ENCODE measurements at places on chromosomes 5 and 9.

GRCh38 chr9:84711398-84711777 lies 41.9 kb downstream of the NTRK2 start:
- no peak for DNase-seq

- DNase-seq = no peak
Observed at GRCh38 chr5:106085136-106085535, 1585.6 kb downstream of the EFNA5 start.

GRCh38 chr9:133383438-133383837 lies 7.3 kb downstream of the STKLD1 start:
- no peak for DNase-seq

DNA sequence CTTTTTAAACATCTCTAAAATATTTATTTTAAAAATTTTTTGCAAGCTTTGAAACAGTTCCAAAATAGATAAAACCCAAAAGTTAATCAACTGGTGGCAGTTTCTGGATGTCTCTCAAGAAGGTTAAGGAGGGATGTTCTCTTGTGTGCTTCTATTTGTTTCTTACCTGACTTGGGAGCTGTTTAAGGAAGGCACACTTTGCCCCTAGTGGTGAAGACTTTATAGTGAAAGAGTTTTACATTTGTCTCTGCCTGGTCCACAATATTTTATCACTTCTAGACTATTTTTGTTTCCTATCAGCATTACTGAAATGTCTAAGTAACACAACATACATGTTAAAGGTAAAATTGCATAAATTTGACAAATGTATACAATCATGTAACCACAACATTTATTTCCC lies 552.8 kb downstream of the SEMA5A start:
- DNase-seq = no peak

DNA sequence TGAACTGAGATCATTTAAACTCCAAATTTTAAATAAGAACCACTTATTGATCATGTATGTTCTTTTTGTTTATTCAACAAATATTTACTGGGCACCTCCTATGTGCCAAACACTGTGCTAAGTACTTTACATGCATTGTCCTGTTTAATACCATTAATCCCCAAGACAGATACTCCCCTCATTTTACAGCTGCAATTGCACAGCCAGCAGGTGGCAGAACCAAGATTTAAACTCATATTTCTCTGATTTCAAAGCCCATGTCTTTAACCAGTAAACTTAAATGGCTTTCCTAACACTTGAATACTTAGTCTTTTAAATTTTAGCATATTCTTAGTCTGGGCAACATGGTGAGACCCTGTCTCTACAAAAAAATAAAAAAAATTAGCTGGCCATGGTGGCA lies 43.4 kb upstream of the KIAA1958 start:
- peak; percentile 30 for DNase-seq

DNA sequence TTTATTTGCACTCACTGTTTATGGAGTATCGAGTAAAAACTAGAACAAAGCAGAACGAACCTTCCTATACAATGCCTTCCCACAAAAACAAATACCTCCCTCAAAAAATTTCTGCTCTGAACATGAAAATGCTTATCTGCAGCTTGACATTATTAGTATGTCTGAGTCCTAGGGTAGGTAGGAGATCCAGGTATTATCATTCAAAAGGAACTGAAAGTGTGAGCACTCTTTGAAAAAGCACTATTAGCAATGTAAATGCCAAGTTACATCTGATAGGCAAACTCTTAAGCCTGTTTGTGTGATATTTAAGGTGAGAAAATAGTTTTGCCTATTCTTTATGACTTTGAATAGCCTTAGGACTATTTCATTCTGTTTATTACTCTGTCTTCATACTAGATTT lies 47.6 kb downstream of the ZSWIM6 start:
- DNase-seq = no peak

DNA sequence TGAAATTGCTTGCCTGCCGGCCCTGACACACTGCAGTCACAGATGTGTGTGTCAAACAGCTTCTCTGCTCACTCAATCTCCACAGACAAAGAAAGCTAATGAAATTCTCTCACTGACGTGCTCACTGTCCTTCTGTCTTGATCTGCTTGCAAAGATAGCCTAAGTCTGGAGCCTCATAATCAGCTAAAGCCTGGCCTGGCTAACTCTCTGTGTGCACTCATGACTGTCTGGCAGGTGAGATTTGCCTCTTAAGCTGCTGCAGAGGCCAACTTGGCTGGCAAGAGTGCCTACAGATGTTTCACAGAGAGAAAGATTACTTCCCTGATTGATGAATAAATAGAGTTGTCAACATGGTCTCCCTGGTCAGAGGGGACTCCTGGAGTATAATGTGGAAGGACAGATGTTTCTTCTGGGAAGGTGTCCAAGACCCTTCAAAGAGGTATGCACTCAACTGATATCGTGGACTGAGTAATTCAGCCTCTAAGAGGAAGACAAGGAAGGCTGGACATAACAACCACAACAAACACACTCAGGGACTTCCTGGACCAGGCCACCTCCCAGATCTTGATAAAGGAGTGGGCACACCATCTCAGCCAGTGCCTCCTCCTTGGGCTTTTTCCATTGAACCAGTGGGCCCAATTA lies 362.0 kb downstream of the SPOCK1 start:
- DNase-seq = no peak

GRCh38 chr5:77301447-77301883 lies 91.0 kb downstream of the PDE8B start:
- no peak for DNase-seq

- no peak for DNase-seq
Observed at GRCh38 chr9:4371108-4371507, 71.2 kb upstream of the GLIS3 start.

- DNase-seq = no peak
Observed at GRCh38 chr5:17120209-17120608, 97.2 kb upstream of the BASP1 start.

DNA sequence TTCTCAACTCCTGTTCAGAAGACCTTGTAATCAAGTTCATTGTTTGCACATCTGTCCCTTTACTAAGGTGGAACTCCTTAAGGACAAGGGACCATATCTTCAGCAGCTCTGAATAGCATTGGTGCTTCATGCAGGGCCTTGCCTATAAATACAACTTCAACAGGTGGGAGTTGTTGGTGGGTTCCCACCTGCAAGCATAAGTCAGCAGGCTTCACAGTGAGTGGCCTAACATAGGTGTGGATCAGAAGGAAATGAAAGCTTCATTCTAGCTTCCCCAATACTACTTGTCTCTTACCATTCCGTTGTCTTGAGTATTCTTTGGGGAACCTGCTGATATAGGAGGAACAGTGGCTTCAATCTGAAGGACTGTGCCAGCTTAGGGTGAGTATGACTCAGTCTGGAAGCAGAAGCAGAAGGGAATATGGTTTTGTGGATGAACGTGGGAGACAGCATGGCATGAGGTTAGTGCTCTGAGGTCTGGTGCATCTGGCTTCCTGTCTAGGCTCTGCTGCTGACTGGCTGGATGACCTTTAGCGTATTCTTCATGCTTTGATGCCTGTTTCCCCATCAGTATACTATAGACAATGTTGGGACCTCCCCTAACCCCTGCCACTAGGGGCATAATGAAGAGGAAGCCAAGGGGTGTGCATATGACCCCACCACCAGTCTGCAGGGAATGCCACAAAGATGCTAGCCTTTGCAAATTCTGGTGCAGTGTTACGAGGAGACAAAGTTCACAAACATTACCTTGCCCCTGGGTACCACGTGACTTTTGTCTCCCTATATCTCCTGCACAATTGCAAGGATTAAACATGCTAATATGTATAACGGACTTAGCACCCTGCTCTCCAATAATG lies 192.3 kb downstream of the PALM2AKAP2 start:
- no peak for DNase-seq

- DNase-seq = no peak
Observed at GRCh38 chr5:146520731-146521130, 4.7 kb upstream of the GPR151 start.

DNA sequence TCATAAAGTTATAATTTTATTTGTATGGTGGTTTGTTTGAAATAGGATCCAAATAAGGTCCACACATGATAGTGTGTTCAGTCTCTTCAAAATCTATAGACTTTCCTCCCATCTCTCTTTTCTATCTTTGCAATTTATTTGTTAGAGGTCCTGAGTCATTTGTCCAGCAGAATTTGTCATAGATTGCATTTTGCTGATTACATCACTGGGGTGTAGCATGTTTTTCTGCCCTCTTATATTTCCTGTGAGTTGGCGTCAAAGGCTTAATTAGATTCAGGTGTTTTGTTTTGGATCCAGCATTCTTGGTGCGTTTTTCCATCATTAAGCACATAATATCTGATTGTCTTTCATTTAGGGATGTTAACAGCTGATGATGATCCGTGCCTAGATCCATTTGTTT lies 15.0 kb downstream of the CYFIP2 start:
- no peak for DNase-seq

DNA sequence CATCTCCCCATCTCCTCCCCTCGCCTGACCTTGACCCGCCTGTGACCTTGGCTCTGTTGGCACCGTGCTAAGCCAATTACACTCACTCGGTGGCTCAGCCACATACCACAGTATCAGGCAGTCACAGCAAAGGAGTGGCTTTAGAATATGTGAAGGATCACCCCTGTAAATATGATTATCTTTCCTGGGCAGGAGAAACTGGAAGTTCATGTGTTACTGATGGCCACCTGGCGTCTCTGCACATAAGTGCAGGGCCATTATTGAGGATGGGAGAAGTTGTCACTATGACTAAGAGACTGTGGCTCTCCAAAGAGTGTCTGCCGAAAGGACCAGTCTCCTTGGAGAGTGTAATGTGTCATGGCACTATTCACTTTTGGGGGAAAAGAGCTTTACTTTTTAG lies 116.9 kb upstream of the S1PR3 start:
- DNase-seq = no peak

DNA sequence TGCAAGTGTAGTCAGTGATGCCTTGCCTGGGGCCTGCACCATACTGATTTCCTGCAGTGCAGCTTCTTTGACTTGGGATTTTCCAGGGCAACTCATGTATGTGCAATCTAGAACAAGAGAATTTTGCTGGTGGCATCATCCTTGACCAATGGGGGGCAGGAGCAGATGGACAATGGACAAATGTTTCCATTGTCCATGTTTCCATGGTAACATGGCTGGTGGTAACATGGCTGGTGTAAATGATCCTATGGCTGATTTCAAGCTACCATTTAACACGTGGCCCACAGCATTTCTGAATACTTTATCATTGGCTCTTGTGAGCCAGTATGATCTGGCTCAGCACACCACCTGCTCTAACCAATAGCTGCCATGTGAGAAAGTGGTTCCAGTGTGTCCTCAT lies 130.1 kb upstream of the OSMR start:
- DNase-seq = peak; percentile 10

DNA sequence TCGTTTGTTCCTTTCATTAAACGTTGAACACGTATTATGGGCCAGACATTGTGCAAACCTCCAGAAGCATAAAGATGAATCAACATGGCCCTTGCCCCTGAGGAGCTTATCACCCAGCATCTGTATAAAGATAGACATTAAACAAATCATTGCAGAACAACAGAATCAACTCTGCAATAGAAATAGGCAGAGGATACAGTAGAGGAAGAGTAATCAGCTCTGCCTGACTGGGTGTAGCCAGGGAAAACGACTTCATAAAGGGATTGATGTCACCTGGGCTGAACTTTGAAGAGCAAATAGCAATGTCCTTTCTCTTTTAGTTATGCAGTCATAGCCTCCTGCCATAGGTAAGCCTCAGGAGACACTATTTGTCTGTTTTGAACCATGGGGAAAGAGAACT lies 13.4 kb downstream of the RGS7BP start:
- no peak for DNase-seq

DNA sequence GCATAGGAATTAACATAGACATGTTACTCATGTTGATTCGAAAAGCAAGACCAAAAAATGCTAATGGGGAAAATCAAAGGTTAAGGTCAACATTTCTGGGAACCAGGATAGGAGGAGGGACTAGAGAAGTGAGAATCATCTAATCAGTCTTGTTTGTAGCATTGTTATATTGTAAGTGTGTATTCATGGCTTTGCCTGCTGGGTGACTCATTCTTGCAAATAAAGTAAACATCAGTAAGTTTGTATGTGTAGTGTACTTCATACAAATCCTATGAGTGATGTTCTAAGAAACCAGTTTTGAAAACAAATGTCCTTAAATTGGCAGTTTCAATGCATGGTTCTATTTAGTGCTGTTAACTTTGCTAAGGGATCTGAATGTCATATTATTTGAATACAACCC lies 79.0 kb upstream of the TMEM252 start:
- DNase-seq = no peak

GRCh38 chr9:76456202-76456926 lies 2.6 kb upstream of the GCNT1 start:
- DNase-seq = no peak

DNA sequence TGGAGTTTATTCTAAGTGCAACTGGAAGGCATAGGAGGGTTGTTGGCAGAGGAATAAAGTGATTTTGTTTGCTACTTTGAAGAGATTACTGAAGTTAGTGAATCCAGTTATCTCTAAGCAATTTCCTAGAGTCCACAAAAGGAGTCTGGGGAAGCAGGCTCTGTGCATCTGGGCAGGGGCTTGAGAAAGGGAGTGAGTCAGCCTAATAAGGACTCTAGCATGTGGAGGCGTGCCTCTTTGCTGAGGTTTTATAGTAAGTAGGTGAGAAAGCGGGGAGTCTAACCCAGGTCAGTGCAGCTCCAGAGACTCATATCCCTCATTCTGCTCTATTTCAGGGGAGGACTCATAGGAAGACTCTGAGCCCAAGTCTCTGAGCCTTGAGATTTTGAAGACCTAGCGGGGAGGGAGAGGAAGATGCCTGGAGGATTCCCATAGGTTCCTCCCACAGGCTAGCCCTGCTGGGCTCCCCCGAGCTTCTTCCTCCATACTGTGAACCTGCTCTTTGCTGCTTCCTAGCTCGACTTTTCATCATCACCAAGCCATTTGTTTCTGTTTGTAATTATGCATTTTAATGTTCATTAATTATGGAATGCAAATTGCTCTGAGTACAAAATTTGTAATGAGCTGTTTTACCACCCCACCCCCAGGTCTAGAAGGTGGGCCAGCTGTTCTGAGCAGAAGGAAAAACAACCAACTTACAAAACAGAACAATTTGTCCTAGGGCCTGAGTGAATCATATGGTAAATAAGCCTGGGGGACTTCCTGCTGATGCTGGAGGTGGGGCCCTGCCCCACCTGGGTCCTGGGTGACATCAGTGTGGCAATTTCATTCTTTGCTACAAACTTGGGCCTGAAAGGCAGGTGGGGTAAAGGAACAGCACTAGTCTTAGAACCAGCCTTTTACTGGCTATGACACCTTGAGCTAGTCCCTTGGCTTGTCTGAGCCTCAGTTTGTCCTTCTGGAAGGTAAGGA lies 150.2 kb downstream of the TRIM32 start:
- DNase-seq = no peak

- DNase-seq = no peak
Observed at GRCh38 chr5:178338126-178338749, 105.6 kb upstream of the PHYKPL start.

GRCh38 chr9:113868501-113868900 lies 7.6 kb upstream of the ZNF618 start:
- no peak for DNase-seq

DNA sequence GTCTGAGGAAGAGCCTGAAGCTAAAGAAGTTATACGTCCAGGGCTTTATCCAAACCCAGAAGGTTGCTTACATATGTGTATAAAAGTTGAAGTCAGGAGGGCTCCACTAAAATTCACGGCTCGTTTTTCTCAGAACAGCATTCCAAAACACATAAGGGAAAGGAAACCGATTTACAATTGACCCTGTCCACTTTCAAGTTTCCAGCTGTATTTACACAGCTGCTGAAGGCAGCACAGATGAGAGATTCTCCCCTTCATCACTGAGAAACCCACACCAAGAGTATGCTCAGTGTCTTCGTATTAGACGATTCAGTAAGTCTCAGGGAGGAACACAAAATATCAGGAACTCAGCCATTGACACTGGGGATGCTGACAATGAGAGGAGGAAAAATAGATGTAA lies 5.9 kb upstream of the NREP start:
- DNase-seq = no peak

- no peak for DNase-seq
Observed at GRCh38 chr5:76230711-76231285, 147.6 kb downstream of the SV2C start.

Measured in SW 1271 (cell line).